Thoracic aorta (tissue), 2 donors: ENCODE measurements at places on chromosomes 12 and 14. TPM values are rescaled to one million over a fixed set of nuclear protein-coding genes. Genes with fewer than 3 reads are reported as not detected.

CLEC2A gene
- total RNA-seq, result not detected

KRT79 gene
- total RNA-seq, result not detected

PTPRR gene
- 0.27 TPM for total RNA-seq

HOXC9 gene
- total RNA-seq, result not detected

DTX1 gene
- total RNA-seq, result 1.3 TPM

KCNJ8 gene
- total RNA-seq, result 7.0 TPM

HOTAIR gene
- not detected for total RNA-seq

SERPINA10 gene
- not detected for total RNA-seq

DCP1B gene
- 19.5 TPM for total RNA-seq

VEZT gene
- total RNA-seq, result 58.3 TPM

BMAL2 gene
- total RNA-seq, result 5.8 TPM

TAS2R31 gene
- 9.5 TPM for total RNA-seq

CSRNP2 gene
- total RNA-seq, result 43.4 TPM

AMN gene
- not detected for total RNA-seq

TAS2R43 gene
- total RNA-seq, result 6.3 TPM

INHBC gene
- total RNA-seq, result not detected

REM2 gene
- not detected for total RNA-seq

WIF1 gene
- not detected for total RNA-seq

TSPAN8 gene
- 12.8 TPM for total RNA-seq

PRB2 gene
- not detected for total RNA-seq

ATXN3 gene
- 95.9 TPM for total RNA-seq

COQ10A gene
- 14.6 TPM for total RNA-seq

TESPA1 gene
- total RNA-seq, result 0.28 TPM

TAMALIN gene
- 17.0 TPM for total RNA-seq

ANO2 gene
- 6.7 TPM for total RNA-seq

C12orf50 gene
- total RNA-seq, result not detected

SOAT2 gene
- 0.81 TPM for total RNA-seq

CCDC175 gene
- total RNA-seq, result not detected
